ENCODE measurements at places on chromosomes 4 and X.

GRCh38 chr4:64538219-64538618, 129.0 kb upstream of the TECRL start:
- no peak for DNase-seq

GRCh38 chrX:112967341-112967740, 126.7 kb upstream of the AMOT start:
- no peak for DNase-seq

DNA sequence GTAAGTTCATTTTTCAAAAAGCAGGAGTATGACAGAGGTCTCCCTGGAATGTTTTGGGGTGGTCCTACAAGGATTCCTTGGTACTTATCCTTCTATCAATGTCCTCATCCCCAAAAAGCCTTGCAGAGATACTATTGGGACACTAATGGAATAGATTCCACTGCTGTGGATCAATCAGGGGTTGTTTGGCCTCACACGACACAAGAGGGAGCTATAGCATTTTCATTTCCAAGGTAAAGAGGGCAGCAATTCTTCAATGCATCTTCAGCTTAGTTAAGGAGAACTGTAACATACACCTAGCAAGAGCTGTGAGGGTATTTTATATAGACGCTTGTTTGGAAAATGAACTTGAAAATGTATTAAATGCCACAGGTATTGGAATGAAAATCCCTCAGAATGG, 50.9 kb downstream of the USP26 start:
- DNase-seq = no peak

GRCh38 chr4:101512416-101512815, 165.1 kb upstream of the PPP3CA start:
- no peak for DNase-seq

DNA sequence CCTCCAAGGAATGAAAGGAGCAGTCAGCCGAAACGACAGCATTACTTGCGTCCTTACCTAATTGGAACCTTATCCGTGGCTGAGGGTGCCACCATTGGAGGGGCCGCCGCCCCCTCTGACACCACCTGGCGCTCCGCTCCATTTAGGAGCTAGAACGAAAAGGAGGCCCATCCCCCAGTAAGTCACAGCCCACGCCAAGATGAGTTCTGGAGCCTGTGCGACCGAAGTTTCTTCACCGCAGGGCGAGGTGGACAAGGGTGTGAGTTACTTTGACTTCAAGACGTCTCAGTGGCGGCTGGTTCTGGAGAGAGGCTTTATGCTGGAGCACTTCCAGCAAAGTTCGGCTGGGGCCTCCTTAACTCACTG, 729 bp upstream of the IRF2 start:
- peak; percentile 67 for DNase-seq

DNA sequence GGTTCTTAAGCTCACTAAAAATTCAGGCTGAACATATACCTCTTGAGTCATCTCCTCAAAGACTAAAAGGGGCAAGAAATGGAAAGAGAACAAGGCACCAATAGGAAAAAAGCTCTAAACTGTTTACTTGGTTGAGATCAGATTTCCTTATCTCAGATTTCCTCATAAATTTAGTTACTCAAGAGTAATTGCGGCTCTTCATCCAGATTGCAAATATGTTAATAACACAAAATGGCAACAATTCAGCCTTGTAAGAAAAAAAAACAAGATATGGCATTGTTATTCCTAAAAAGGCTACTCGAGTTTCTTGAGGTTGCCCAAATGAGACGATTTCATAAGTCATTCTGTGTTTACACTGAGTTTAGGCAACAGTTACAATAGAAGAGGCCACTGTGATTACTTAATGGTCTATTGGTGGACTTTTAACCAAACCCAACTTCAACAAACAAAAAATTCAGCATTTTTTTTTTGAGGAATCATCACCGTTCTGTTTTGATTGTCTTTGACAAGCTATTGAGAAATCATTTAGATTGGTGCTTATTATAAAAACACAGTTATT, 97.9 kb upstream of the PDHA1 start:
- no peak for DNase-seq

- no peak for DNase-seq
Measured at GRCh38 chrX:17968367-17968766, 107.3 kb upstream of the RAI2 start.

DNA sequence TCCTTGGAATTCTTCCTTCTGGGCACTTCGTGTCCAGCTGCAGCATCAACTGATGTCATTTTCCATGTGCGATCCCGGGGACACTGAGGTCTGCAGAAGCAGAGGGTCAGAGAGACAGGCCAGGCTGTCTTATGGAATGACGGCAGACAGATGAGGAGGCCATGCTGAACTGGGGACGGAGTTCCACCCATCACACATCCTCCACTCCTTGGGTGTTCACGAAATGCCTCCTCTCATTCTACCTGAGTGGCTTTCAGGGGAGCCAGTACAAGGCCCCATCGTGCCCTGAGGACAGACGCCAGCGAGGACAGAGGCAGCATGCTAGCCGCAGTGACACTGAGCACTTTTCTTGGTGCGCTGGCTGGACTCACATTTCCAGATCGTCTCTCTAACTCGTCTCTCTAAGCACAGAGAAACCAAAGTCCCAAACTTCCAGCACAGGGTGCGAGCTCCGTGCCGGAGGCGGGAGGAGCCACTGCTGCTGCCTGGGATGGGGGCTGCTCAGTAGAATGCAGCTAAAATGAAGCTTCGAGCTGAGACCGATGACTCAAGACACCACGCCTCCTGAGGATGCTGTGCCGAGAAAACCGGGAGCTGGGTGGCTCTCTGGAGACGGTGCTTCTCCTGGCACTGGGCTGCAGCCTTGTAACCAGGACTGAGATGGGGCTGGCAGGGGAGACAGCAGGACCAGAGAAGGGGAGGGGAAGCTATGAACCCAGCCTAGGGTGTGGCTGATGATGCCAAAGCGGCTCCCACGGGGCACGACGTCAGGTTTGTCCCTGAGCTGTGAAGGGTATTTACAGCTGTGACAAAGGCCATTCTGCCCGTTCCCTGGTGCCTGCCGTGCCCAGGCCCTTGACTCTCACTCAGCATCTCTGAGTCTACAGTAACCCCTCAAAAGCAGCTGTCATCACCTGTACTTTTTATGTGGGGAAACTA, 8.2 kb downstream of the ABLIM2 start:
- no peak for DNase-seq
